ENCODE measurements at places on chromosomes 12 and 14.

DNA sequence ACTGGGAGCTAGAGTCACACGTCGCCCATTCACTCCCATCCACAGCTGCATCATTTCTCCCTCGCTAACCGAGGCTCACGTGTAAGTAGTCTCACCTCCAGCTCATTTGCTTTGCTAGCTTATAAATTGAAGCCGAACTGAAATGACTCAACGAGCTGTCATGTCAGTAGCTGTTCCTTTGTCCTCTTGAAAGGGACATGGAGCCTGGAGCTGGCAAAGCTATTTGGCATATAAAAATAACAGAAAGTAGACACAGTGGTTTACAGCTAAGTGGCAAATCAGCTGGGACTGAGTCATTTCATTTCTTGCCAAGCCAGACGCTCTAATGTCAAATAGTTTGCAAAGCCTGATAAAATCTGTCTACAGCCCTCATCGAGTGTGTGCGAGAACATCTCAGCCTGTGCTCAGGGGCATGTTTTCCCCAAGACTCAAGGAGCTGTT, 114.4 kb upstream of the TMEM233 start:
- no peak for DNase-seq

- no peak for DNase-seq
Measured at GRCh38 chr14:32734261-32734660, 204.4 kb upstream of the NPAS3 start.

DNA sequence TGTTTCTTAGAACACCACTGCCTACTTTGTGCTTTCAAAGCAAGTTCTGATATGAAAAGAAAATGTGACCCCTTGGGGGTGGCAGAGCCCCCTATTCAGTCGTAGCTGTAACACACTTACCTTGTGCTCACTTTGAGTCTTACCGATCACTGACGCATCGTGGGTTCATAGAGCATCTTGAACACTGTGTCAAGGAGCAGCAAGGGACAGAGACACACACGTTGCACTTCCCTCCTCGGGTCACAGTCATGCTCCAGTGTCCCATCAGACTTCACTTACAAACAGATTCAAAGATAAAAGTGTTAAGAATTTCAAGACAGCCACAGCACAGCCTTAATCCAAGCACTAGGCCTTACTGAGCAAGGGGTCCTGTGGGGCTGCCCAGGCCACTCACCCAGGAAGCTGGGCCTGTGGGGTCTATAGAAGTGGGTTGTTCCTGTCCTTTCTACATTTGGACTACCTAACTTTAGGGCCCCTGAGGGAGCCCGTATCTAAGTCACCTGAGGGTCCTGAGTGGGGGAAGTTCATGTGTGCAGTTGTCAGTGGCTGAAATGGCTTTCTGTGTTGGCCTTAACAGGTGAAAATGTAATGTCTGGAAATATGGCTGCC, 75.4 kb upstream of the BDKRB2 start:
- DNase-seq: no peak

DNA sequence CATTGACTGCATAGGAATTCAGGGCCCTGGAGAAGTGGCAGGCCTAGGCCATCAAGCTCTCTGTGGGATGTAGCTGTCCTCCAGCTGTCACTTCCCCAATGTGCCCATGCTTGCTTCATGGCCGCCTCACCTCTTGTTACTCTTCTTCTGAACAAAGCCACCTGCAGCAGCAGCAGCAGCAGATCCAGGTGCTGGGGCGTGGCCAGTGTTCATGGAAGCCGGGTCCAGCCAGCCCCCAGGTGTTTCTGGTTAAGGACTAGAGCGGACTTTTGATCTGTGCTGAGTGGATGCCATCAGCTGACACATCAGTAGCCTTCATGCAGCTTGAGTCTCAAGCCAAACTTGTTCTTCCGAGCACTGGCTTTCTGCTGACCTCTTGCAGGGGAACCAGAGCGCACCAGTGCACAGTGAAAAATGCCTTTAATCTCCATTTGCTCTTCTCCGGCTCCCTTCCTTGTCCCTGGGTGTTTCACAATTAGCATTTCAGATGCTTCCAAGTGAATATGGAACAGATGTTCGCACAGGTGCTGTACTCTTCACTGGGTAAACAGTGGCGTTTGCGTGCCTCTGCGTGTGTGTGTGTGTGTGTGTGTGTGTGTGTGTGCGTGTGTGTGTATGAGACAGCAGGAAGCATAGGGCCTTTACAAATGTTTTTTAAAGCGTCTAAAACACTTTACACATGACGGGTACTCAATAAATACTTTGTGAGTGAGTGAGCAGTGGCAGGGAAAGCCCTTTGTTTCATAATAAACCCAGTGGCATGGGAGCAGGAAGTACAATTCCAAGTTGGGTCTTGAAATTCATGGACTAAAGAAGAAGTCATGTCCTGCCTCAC, 20.1 kb downstream of the TPCN1 start:
- peak; percentile 85 for DNase-seq

GRCh38 chr12:121475279-121475678, 75.4 kb downstream of the RNF34 start:
- DNase-seq: no peak

- DNase-seq: no peak
Measured at GRCh38 chr12:112979041-112979680, 842 bp downstream of the OAS2 start.

GRCh38 chr12:5989621-5990020, 44.6 kb upstream of the ANO2 start:
- DNase-seq: no peak

Data from mucosa of descending colon (tissue), 3 donors.